Smooth muscle cell of trachea (primary cell): ENCODE measurements at places on chromosomes 3 and 15. TPM values are rescaled to one million over a fixed set of nuclear protein-coding genes. Genes with fewer than 3 reads are reported as not detected.

GP5 gene
- 0.17 TPM in 1 of 2 replicates, not detected in the other for total RNA-seq

SEMA5B gene
- total RNA-seq: not detected in 2 replicates

DNASE1L3 gene
- total RNA-seq: not detected in 2 replicates

BCHE gene
- 5.8 and 11.1 TPM in 2 replicates for total RNA-seq

P2RY14 gene
- total RNA-seq: not detected in 2 replicates

TMEM207 gene
- not detected in 2 replicates for total RNA-seq

GOLGA8G gene
- total RNA-seq: not detected in 2 replicates

MYD88 gene
- 14.9 and 19.1 TPM in 2 replicates for total RNA-seq

CYP19A1 gene
- 5.1 and 8.3 TPM in 2 replicates for total RNA-seq

GRAMD2A gene
- total RNA-seq: 0.15 and 0.33 TPM in 2 replicates

MYO5C gene
- under 0.01 and 0.58 TPM in 2 replicates for total RNA-seq

LSG1 gene
- total RNA-seq: 22.0 and 32.3 TPM in 2 replicates

MAGEL2 gene
- total RNA-seq: 0.50 TPM in 1 of 2 replicates, not detected in the other

ERC2 gene
- under 0.01 and 0.44 TPM in 2 replicates for total RNA-seq

ADGRG7 gene
- total RNA-seq: not detected in 2 replicates

GSK3B gene
- 33.7 and 47.3 TPM in 2 replicates for total RNA-seq

SCG5 gene
- total RNA-seq: 15.3 and 21.5 TPM in 2 replicates

CCDC191 gene
- 2.6 and 4.2 TPM in 2 replicates for total RNA-seq

SLC28A1 gene
- not detected in 2 replicates for total RNA-seq

GABRR3 gene
- not detected in 2 replicates for total RNA-seq

ZPLD1 gene
- not detected in 2 replicates for total RNA-seq

AMOTL2 gene
- 42.2 and 77.1 TPM in 2 replicates for total RNA-seq

ROPN1 gene
- total RNA-seq: not detected in 2 replicates

GOLGA6D gene
- total RNA-seq: 0.17 TPM in 1 of 2 replicates, not detected in the other

MYLK gene
- 325 and 839 TPM in 2 replicates for total RNA-seq

SCN5A gene
- total RNA-seq: 0.29 and 1.2 TPM in 2 replicates

IQCB1 gene
- 6.1 and 18.2 TPM in 2 replicates for total RNA-seq

HACL1 gene
- 14.4 and 28.5 TPM in 2 replicates for total RNA-seq

FAM43A gene
- 13.1 and 25.8 TPM in 2 replicates for total RNA-seq

ITGA11 gene
- total RNA-seq: 3.1 and 8.6 TPM in 2 replicates

IL5RA gene
- not detected in 2 replicates for total RNA-seq

ENTPD3 gene
- total RNA-seq: 0.17 TPM in 1 of 2 replicates, not detected in the other

SAMD7 gene
- total RNA-seq: not detected in 2 replicates

SLC28A2 gene
- not detected in 2 replicates for total RNA-seq

FAM3D gene
- not detected in 2 replicates for total RNA-seq

MST1R gene
- 1.7 and 1.9 TPM in 2 replicates for total RNA-seq

GOLGA8R gene
- 3.6 and 3.9 TPM in 2 replicates for total RNA-seq

PRKAR2A gene
- total RNA-seq: 34.9 and 35.9 TPM in 2 replicates

MUC20 gene
- under 0.01 and 0.50 TPM in 2 replicates for total RNA-seq

C3orf85 gene
- total RNA-seq: not detected in 2 replicates

SLC12A8 gene
- total RNA-seq: 5.4 and 10.9 TPM in 2 replicates

MASP1 gene
- 33.2 and 178 TPM in 2 replicates for total RNA-seq

SPATA12 gene
- total RNA-seq: under 0.01 and 0.15 TPM in 2 replicates

PLA2G4F gene
- under 0.01 TPM in 1 of 2 replicates, not detected in the other for total RNA-seq

OR5K2 gene
- total RNA-seq: not detected in 2 replicates

DNAJB8 gene
- not detected in 2 replicates for total RNA-seq

MRPL46 gene
- total RNA-seq: 11.6 and 19.3 TPM in 2 replicates

SLC22A13 gene
- total RNA-seq: 0.73 and 1.2 TPM in 2 replicates

RPUSD2 gene
- 12.6 and 13.2 TPM in 2 replicates for total RNA-seq

SLC6A11 gene
- total RNA-seq: not detected in 2 replicates

EPHA3 gene
- total RNA-seq: 1.5 and 3.3 TPM in 2 replicates

CHRNA3 gene
- total RNA-seq: not detected in 2 replicates

GUCA1C gene
- not detected in 2 replicates for total RNA-seq

CD80 gene
- total RNA-seq: 0.33 TPM in 1 of 2 replicates, not detected in the other

DUOXA1 gene
- 0.17 TPM in 1 of 2 replicates, not detected in the other for total RNA-seq

CADM2 gene
- 0.15 and 0.17 TPM in 2 replicates for total RNA-seq

MOBP gene
- total RNA-seq: under 0.01 TPM in 1 of 2 replicates, not detected in the other
